Bronchus fibroblast of lung (primary cell): ENCODE measurements at places on chromosomes 12 and 14. TPM values are rescaled to one million over a fixed set of nuclear protein-coding genes. Genes with fewer than 3 reads are reported as not detected.

The RERG gene
- total RNA-seq: 0.15 and 0.17 TPM in 2 replicates

The GZMB gene
- total RNA-seq: not detected in 2 replicates

The P2RX2 gene
- not detected in 2 replicates for total RNA-seq

The ASB2 gene
- 0.15 TPM in 1 of 2 replicates, not detected in the other for total RNA-seq

The BCL11B gene
- under 0.01 TPM in 1 of 2 replicates, not detected in the other for total RNA-seq

The KIF5A gene
- 0.45 and 0.50 TPM in 2 replicates for total RNA-seq

The SLC8A3 gene
- total RNA-seq: under 0.01 TPM in 1 of 2 replicates, not detected in the other

The E2F7 gene
- 8.9 and 12.1 TPM in 2 replicates for total RNA-seq

The GDF3 gene
- not detected in 2 replicates for total RNA-seq

The FBLN5 gene
- total RNA-seq: 138 and 153 TPM in 2 replicates

The GLI1 gene
- total RNA-seq: 1.5 and 1.8 TPM in 2 replicates

The ZC2HC1C gene
- 0.34 and 1.3 TPM in 2 replicates for total RNA-seq

The PLEKHG7 gene
- total RNA-seq: not detected in 2 replicates

The ACIN1 gene
- total RNA-seq: 58.0 and 62.7 TPM in 2 replicates

The IAPP gene
- not detected in 2 replicates for total RNA-seq

The ENDOU gene
- total RNA-seq: not detected in 2 replicates

The FBRSL1 gene
- 12.1 and 12.2 TPM in 2 replicates for total RNA-seq

The MGST1 gene
- 246 and 251 TPM in 2 replicates for total RNA-seq

The RIPK3 gene
- total RNA-seq: 0.45 and 0.84 TPM in 2 replicates

The HCAR1 gene
- 0.34 and 0.74 TPM in 2 replicates for total RNA-seq

The HOXC4 gene
- 1.6 and 2.0 TPM in 2 replicates for total RNA-seq

The GPR84 gene
- total RNA-seq: not detected in 2 replicates

The SLC10A1 gene
- total RNA-seq: not detected in 2 replicates

The TMPRSS12 gene
- total RNA-seq: not detected in 2 replicates

The PPP1R1A gene
- total RNA-seq: not detected in 2 replicates

The MYH6 gene
- total RNA-seq: not detected in 2 replicates

The PLBD1 gene
- total RNA-seq: 2.5 and 3.4 TPM in 2 replicates

The PRR4 gene
- total RNA-seq: 0.34 and 1.3 TPM in 2 replicates

The CMA1 gene
- not detected in 2 replicates for total RNA-seq

The RESF1 gene
- 22.4 and 22.7 TPM in 2 replicates for total RNA-seq

The PIWIL1 gene
- total RNA-seq: not detected in 2 replicates

The CLEC6A gene
- not detected in 2 replicates for total RNA-seq

The PLEK2 gene
- 4.3 and 5.4 TPM in 2 replicates for total RNA-seq

The KRT78 gene
- not detected in 2 replicates for total RNA-seq

The STX2 gene
- total RNA-seq: 23.3 and 33.3 TPM in 2 replicates

The CLEC1A gene
- total RNA-seq: not detected in 2 replicates

The PAH gene
- total RNA-seq: not detected in 2 replicates

The KRT85 gene
- not detected in 2 replicates for total RNA-seq

The C12orf56 gene
- under 0.01 TPM in 1 of 2 replicates, not detected in the other for total RNA-seq

The PTPRQ gene
- total RNA-seq: 0.59 and 1.3 TPM in 2 replicates

The RILPL2 gene
- 2.2 and 2.4 TPM in 2 replicates for total RNA-seq

The CARMIL3 gene
- under 0.01 TPM in 2 replicates for total RNA-seq

The CCDC38 gene
- not detected in 2 replicates for total RNA-seq

The R3HDM2 gene
- 16.8 and 18.7 TPM in 2 replicates for total RNA-seq

The FOXA1 gene
- under 0.01 TPM in 1 of 2 replicates, not detected in the other for total RNA-seq

The CIDEB gene
- 1.3 and 1.8 TPM in 2 replicates for total RNA-seq

The RGS6 gene
- not detected in 2 replicates for total RNA-seq

The SERPINA9 gene
- total RNA-seq: 0.45 TPM in 1 of 2 replicates, not detected in the other

The TSPAN8 gene
- not detected in 2 replicates for total RNA-seq

The PMEL gene
- 0.89 and 1.0 TPM in 2 replicates for total RNA-seq

The HOXC11 gene
- total RNA-seq: not detected in 2 replicates

The ZNF891 gene
- total RNA-seq: 0.30 and 0.34 TPM in 2 replicates

The PRIMA1 gene
- total RNA-seq: not detected in 2 replicates
